ENCODE measurements at places on chromosomes 2 and 18.

DNA sequence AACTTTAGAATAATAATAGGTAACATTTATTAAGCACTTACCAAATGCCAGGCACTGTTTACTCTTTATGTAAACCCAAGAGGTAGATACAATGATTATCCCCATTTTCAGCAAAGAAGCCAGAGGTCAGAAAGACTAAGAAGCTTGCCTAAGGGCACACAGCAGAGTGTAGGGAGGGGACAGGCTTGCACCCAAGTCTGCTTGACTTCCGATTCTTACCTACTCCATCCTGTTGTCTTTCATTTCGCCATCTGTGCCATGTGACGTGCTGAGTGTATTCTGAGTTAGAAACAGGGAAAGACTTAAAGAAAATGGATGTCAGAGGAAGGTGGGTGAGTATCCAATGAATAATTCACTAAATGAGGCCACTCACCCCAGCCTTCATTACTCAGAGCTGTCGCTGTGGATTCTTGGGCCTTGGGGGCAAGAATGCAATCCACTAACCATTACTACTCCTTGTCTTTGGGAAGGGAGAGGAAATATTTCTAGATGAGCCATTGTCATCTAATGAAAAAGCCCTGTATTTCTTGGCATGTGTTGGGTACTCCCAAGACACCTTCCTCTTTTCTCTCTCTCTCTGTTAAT is 76.4 kb upstream of the BCL11A start:
- DNase-seq, result no peak

DNA sequence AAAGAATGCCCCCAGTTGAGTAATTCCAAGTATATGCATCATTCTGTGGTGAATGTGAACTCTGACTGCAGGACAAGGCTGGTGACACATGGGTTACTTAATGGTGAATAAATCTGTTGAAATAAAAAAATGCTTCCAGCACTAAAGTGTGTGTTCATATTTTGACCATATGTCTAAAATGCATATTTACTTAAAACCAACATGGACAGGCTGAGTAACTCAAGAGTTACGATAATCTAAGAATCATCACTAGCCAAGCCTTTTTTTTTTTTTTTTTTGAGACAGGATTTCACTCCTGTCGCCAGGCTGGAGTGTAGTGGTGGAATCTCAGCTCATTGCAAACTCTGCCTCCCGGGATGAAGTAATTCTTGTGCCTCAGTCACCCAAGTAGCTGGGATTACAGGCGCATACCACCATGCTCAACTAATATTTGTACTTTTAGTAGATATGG is 47.1 kb upstream of the CCBE1 start:
- no peak for DNase-seq

DNA sequence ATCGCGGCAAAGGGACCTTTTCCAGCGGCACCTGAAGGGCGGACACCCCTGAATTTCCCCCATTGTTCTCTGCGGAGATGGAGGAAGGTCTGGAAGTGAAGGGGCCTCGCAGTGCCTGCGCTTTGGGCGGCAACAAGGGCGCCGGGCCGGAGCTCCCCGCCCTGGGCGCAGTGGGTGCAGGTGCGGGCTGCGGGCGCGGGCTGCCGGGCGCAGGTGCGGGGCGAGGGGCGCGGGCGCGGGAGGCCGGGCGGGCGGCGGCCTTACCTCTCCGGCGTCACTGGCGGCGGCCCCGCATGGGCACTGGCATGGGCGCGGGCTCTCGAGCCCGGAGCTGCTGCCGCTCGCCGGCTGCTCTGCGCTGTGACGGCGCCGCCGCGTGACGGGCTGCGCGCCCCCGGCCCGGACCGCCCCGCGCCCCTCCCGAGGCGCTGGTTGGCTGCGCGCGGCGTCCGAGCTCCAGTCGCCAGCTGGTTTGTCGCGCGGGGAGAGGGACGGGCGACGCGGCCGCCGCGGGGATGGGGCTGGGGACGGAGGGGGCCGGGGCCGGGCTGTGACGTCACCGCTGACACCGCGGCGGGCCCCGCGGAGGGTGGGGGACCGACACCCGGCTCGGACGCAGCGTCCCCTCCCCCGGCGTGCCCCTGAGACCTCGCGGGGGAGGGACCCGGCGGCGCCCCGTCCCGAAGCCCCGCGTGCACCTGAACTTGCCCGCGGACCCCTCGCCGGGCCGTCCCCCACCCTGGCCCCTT is at the start of gene KIF1A:
Gene KIF1A, minus strand, starts transcription at position 362 of the 749 bp plus-strand sequence. CDS start 22,467 bp downstream, outside the sequence.
- DNase-seq, result no peak

- DNase-seq, result no peak
Observed at GRCh38 chr2:234691968-234692955, 195.4 kb upstream of the ARL4C start.

DNA sequence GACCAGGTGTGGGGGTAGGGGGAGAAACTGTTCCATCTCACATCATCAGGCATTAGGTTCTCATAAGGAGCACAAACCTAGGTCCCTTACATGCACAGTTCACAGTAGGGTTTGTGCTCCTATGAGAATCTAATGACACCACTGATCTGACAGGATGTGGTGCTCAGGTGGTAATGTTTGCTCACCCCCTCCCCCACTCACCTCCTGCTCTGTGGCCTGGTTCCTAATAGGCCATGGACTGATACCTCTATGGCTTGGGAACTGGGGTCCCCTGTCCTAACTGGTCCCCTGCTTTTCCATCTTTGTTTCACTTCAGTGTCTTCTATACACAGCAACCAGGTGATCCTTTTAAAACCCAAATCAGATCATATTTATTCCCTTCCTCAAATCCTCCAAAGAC is 267.8 kb downstream of the TNS1 start:
- DNase-seq, result no peak

DNA sequence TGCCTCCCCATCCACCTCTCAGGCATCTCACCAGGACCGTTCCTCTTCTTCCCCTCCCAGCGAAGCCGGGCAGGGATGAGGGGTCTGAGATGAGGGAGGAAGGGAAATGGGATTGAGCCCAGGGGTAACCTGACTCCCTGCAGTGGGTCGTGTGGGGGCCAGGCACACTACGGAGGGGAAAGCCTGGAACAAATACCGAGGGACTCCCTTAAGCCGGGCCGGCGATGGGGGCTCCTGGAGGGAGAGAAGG is 250 bp upstream of the SPEG start:
- DNase-seq, result no peak

DNA sequence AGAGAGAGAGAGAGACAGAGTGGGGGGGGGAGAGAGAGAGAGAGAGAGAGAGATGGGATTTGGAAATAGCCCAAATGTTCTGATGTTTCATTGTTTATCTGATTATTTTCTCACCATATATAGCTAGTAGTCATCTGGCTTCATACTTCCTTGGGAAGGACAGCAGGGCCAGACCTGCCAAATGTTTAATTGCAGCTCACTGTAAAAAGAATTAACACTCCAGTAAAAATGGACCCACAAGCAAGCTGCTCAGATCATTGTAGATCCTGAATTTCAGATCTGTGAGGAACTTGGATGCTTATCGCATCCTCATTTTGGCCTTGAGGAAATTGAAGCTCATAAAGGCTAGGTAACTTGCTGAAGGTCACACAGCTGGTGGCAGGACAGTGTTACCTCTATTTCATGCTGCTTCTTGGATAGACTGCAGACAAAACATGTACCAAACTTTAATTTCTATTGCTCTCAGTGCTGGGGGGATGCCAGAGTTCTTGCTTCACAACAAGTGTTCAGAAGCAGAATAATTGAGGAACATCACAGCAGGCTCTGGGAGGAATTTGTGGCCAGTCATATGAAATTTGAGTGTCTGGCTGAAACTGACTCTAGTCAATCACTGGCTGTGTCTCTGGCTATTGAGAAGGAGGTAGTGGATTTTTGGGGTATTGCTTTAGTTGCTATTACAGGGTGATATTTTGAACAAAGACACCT is 223.5 kb downstream of the PIK3C3 start:
- DNase-seq, result no peak

DNA sequence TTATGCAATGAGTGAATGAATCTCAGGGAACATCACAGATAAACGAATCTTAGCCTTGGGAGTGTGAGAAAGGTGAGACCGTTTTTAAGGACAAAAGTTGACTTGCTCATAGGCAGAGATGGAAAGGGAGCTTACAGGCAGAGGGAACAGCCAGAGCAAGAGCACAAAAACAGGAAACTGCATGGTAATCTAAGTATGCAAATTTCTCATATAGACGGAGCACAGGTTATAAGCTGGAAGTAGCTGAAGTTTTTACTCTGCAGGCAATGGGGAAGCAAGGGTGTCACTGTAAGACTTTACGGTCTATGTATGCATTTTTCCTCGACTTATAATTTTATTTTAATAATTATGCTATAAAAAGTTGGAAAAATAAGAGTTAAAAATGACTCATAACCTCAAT is 44.8 kb upstream of the STRN start:
- no peak for DNase-seq

DNA sequence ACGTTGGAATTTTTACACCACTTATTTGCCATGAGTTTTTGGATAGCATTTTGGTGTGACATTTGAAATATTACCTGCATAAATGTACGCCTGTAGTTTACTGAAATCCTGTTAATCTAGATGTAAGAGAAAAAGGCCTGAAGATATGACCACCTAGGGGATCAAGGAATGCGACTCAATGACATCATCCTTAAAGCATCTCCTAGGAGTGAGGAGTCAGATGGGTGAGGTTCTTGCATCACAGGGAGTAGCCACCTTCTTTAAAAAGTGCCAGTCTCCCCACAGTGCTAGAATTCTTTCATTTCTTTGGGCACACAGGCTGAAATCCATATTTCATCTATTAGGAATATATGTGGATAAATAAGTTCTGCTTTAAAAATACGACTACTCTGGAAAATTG is 34.5 kb downstream of the ADCYAP1 start:
- no peak for DNase-seq

DNA sequence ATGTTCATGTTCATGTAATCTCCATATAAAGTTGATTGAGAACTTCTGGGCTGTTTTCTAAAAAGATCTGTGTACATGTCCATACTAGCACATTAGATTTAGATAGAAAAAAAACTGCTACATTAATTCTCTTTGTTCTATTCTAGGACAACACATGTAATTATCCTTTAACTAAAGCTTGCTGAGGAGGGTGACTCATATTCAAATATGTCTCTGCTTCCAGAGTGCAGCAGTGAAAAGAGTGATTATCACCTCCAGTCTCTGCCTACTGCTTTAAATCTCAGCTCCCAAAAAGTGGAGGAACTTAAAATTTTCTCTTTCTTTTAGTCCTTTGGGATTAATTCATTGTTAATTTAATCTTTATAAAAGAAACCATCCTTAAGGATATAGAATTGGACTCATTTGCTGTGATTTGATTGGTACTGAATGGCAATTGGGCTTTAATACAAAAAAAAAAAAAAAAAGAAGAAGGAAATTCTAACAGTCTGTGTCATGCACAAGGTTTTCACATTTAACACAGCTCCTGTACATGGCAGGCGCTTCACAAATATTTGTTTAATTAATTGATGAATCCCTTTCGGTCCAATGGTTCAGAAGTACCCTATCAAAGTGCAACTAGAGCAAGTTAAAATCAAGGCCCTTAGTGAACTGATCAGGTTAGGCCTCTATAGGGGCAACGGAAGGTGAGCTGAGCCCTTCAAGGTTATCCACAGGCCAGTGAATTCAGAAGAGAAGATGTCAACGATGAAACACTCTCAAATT is 214.0 kb upstream of the KCNJ3 start:
- DNase-seq, result no peak

DNA sequence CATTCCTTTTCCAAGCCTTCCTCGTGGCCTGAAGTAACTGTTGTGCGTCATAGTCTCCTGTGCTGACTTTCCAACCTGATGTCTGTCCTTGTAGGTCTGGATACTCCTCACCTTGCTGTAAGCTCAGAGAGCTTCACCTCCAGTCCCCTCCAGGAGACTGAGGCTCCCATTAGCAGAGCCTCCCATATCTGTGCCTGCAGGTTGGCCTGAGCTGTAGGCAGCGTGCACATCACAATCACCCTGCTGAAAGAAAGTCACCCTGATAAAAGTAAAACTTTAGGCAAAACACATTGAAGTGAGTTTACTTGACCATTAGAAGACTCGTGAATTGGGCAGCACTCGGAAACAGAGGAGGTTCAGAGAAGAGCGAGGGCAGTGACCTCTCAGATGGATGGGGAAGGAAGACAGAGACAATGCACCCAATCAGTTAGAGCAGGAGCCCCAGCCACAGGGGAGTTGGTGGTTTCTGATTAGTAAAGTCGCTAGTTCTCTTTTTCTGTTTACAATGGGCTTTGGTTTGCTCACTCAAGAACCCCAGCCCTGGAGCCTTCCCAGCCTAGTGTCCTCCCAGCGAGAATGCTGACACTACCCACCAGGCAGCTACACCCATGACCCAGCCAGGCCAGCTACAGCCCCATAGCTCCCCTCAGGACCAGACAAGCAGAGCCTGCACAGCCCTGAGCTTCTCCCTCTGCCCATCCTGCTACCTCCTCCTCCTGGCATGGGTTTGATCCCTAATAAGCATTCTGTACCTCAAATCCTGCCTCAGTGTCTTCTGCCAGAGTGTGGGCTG is 12.1 kb upstream of the TPO start:
- no peak for DNase-seq
